Left renal pelvis (tissue), 4 donors: ENCODE measurements at places on chromosomes 5 and 9. TPM values are rescaled to one million over a fixed set of nuclear protein-coding genes. Genes with fewer than 3 reads are reported as not detected.

- no peak for DNase-seq
These were observed 207.0 kb downstream of the TSSK1B start for GRCh38 chr5:113227798-113228197.

DNA sequence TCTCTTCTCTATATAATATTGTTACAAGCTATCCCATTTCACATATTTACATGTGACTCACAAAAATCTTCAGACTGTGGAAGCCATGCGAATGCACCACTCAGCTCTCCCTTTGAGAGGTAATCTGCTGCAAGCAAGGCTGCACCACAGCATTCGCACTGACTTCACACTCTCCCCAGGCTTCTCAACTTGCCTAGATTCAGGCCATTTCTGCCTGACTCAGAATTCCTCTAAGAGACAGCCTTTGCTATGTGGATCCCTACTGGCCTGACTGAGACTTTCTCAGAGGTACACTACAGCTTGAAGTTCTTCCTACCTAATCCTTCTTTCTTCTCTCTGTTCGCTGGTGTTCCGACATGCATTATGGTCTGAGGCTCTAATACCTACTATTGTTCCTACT is 21.1 kb upstream of the DMRTA1 start:
- no peak for DNase-seq

DNA sequence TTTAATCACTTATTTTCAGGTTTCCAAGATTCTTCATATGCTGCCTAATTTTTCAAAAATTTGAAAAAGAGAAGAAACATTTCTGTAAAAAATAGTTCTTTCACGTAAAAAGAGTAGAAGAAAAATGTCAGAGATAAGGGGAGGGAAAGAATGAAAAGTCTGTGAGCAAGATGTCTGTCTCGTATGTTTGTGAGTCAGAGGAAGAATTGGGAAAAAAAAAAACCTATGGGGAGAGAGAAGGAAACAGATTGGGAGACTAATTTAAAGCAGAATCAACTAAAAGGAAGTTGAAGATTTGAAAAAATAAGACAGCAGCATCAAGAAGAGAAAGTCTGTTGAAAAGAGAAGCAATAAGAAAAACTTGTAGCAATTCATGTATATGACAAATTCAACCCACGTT is 456.3 kb downstream of the HINT1 start:
- DNase-seq: no peak

- no peak for DNase-seq
These were observed 17.5 kb downstream of the C9orf57 start for GRCh38 chr9:72042928-72043327.

The RANBP3L gene
- polyA plus RNA-seq: 8.3 TPM
